ENCODE measurements at places on chromosomes 3 and 15.

- no peaks in the 10 kb centered on the region for H3K27me3 ChIP-seq
- peaks cover 10% of the 10 kb centered on the region for H3K4me1 ChIP-seq
- no peak overlapping the region for H3K4me3 ChIP-seq
Measured at GRCh38 chr3:31522152-31522551, 10.6 kb upstream of the STT3B start.

DNA sequence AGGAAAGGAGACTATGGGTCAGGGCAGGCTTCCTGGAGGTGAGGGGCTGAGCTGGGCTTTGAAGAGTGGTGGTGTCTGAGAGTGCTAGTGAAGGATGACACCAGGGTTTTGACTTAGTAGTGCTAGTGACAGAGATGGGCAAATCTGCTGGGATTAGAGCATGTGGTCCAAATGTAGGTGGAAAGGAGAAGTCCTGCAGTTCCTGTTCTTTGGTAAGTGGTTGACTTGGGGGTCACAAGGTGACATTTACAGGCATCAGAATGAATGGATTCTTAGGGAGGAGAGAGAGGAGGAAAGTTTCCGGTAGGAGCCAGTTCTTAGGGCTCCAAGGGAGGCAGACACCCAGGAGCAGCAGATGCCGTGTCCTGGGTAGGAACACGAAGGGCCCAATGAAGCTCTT, 796 bp upstream of the DOCK3 start:
- no peak overlapping the region for H3K27ac ChIP-seq
- no peaks in the 10 kb centered on the region for H3K36me3 ChIP-seq
- DNase-seq = no peak
- peaks cover 23% of the 10 kb centered on the region for H3K27me3 ChIP-seq
- no peak overlapping the region for H3K4me3 ChIP-seq
- peaks cover 15% of the 10 kb centered on the region for H3K4me1 ChIP-seq

- no peaks in the 10 kb centered on the region for H3K4me1 ChIP-seq
- no peak overlapping the region for H3K27ac ChIP-seq
- H3K36me3 ChIP-seq = no peaks in the 10 kb centered on the region
- no peak for DNase-seq
Measured at GRCh38 chr15:36364377-36364776, 215.0 kb upstream of the CDIN1 start.

- no peaks in the 10 kb centered on the region for H3K36me3 ChIP-seq
- no peaks in the 10 kb centered on the region for H3K4me1 ChIP-seq
Measured at GRCh38 chr3:100425316-100425715, 24.0 kb downstream of the LNP1 start.

DNA sequence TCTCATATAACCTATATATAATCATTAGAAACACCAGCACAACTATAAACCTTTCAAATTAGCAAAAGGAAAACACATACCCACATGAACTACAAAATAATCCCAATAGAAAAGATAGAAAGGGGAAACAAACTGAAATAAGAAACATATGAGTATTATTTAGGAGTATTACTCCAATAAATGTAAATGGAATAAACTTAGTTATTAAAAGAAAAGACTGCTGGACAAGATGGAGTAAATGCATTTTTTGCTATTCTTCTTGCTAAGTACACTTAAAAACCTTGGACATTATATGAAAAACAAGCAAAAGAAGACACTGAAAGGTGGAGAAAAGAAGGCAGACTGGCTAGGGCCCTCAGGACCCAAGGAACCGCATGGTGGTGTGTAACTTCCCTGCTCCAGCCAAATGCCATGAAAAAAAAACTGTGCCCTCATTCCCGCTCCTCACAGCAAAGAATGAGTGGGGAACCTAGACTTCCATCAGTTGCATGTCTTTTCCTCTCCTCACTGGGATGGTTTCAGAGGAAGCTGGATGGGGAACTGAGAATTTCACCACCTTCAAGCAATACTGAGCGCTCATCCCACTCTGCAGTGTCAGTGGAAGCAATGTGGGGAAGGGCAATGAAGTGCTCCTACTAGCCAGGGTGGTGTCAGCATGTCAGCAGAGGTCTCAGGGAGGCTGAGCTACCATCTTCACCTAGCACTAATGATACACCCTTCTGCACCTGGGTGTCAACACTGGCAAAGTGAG, 43.7 kb upstream of the ADAMTS17 start:
- H3K4me3 ChIP-seq = no peak overlapping the region
- DNase-seq = no peak
- H3K27ac ChIP-seq = no peak overlapping the region
- H3K27me3 ChIP-seq = no peaks in the 10 kb centered on the region
- no peaks in the 10 kb centered on the region for H3K36me3 ChIP-seq
- H3K4me1 ChIP-seq = no peaks in the 10 kb centered on the region

DNA sequence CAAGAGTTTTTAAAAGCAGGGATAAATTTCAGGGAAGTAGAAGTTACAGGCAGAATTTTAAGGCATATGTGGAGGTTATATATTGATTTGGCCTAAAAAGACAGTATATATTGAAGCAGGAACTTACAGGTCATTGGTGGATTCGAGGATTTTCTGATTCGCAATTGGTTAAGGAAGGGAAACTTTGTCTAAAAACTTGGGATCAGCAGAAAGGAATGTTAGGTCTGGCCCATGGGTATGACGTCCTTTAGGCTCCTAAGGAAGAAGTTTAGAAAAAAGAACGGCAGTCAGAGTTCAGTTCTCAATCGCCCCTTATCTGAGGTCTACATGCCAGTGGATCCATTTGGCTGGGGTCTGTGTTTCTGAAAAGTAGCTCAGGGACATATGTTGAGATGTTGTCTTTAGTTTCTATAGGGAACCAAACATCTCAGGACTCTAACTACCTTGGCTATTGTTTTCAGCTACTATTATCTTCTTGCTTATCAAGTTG, 33.2 kb upstream of the ACP3 start:
- no peaks in the 10 kb centered on the region for H3K36me3 ChIP-seq
- DNase-seq = no peak
- H3K27ac ChIP-seq = no peak overlapping the region

DNA sequence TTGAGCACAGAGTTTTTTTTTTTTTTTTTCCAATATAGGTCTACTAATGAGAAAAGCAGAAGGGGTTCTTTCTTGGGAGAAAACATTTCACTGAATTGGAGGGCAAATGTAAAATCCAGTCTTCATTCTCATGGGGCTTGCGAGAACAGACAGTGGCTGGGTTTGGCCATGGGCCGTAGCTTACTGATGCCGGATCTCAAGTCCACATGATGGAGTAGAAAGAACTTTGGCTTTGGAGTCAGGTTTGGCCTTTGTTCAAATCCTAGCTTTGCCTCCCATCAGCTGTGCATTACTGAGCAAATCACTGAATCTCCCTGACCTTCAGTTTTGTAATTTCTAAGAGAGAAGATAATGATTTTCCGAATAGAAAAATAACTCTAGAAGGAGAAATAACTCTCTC, 59.7 kb downstream of the LMCD1 start:
- no peak for DNase-seq
- no peak overlapping the region for H3K27ac ChIP-seq
- no peaks in the 10 kb centered on the region for H3K36me3 ChIP-seq
- no peaks in the 10 kb centered on the region for H3K4me1 ChIP-seq
- no peak overlapping the region for H3K4me3 ChIP-seq

DNA sequence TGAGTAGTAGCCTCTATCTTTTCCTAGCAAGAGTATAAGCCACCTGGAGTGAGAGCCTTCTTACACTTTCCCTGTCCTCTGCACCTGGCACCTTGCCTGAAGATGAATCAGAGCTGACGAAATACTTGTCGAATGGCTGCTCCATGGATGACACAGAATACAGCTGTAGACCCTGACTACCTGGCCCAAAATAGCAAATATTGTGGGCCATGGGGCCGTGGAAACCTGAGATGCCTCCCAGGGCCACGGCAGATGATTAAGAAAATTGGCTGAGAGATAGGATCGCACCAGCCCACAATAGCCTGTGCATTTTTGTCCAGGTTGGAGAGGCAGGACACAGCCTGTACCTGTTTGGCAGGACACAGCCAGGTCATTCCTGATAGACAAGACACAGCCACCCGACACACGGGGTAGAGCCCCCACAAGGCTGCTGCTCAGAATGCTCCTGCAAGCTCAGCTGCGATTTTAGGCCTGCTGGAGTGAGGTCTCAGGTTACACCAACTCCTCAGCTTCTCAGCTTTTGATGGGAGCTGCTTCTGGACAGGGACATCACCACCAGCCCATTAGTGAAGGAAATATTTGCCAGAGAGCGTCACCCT, 22.9 kb upstream of the TPM1 start:
- H3K27me3 ChIP-seq = no peaks in the 10 kb centered on the region
- H3K4me3 ChIP-seq = no peak overlapping the region
- H3K4me1 ChIP-seq = no peaks in the 10 kb centered on the region
- DNase-seq = no peak
- H3K27ac ChIP-seq = no peak overlapping the region

DNA sequence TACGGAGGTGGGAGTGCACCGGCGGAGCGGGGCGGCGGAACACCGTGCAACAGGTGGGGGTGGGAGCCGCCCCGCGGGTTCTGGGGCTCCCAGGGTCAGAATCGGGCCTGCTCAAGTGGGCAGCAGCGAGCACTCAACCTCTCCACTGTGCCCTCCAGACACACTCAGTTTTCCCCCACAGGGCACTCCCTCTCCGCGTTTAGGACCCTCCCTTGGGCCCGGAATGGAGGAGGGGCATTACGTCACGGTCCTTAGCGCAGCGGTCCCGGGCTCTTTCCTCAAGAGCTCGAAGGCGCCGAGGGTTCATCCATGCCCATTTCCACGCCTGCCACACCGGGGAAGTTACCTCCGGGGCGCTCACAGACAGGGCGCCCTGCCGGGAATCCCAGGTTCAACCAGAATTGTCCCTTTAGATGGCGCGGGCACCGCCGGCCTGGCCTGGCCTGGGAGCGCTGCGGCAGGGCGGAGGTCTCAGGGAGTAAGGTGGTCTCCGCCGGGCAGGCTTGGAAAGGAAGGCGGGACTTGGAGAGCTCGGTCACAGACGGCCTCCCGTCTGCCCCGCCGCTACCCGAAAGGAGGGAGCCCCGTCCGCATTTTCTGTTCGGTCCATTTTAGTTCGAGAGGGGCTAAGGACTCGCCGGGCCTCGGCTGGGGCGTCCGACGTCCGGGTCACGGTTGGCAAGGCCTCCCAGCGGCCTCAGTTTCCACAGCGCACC, 5.1 kb downstream of the RNU6-1 start:
- no peaks in the 10 kb centered on the region for H3K36me3 ChIP-seq
- peaks cover 46% of the 10 kb centered on the region for H3K4me1 ChIP-seq
- peak overlapping the region; percentile 54 for H3K4me3 ChIP-seq
- H3K27ac ChIP-seq = no peak overlapping the region

- no peak overlapping the region for H3K27ac ChIP-seq
- no peak for DNase-seq
- H3K27me3 ChIP-seq = no peaks in the 10 kb centered on the region
- no peak overlapping the region for H3K4me3 ChIP-seq
- no peaks in the 10 kb centered on the region for H3K4me1 ChIP-seq
Measured at GRCh38 chr15:65937054-65937453, 67.8 kb downstream of the RAB11A start.

DNA sequence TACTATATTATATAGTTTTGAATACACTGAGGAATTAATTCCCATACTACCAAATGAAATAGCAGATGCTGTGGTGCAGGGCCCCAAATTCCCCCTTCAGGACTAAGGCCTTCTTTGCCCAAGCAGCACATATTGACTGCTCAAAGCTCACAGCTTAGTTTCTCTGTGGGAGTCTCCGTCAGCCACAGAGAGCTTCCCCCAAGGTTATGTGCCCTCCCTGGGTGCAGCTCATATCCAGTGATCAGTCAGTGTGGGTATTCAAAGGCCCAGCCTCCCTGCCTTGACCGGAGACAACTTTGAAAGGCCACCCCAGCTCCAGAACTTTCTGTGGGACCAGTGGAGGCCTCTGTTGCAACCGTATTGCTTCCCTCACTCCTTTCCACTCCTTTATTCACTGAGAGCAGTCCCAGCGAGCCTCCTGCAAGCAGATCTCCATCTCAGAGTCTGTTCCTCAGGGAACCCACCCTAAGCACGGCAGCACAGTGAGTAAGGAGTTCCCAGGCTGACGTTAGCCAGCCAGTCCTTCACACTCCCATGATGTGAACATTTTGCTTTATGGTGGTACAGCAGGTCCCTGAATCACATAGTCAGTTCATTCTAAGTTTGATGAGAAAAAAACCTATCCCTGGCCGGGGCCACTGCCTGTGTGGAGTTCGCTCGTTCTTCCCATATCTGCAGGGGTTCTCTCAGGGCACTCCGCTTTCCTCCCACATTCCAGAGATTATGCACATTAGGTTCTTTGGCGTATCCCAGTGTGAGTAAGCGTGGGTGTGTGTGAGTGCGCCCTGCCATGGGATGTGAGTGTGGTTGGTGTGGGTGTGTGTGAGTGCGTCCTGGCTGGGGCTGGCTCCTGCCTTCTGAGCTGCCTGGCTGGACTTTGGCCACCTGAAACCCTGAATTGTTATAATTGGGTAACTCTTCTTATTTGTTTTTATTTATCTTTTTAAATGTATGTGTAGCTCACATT, 64.4 kb upstream of the PPARG start:
- H3K4me1 ChIP-seq = no peaks in the 10 kb centered on the region
- H3K36me3 ChIP-seq = no peaks in the 10 kb centered on the region
- no peak overlapping the region for H3K27ac ChIP-seq

DNA sequence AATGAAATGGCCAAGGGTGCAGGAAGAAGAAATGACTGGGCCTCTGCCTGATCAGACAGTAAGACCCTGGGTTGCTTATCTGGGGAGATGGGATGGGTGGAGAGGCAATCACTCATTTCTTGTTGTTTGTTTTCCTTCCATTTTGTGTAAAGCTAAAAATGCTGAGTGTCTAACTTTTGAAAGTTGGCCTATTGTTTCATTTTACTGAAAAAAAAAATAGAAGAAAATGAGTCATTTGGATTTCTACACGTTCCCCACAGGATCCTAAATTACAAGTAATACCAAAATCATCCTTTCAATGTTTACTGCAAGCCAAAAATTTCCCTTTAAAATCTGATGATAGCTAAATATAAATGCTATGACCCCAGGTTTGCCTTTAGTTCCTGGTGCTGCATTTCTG, 30.6 kb downstream of the PTX3 start:
- H3K4me3 ChIP-seq = no peak overlapping the region
- no peaks in the 10 kb centered on the region for H3K4me1 ChIP-seq
- no peaks in the 10 kb centered on the region for H3K36me3 ChIP-seq

DNA sequence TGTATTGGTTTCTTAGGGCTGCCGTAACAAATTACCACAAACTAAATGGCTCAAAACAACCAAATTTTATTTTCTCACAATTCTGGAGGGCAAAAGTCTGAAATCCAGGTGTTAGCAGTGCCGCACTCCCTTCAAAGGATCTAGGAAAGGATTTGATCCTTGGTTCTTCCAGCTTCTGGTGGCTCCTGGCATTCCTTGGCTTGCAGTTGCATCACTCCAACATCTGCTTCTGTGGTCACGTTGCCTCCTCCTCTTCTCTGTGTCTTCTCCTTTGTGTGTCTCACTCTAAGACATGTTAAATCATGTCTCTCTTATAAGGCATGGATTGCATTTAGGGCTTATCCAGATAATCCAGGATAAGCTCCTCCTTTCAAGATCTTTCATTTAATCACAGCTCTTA, 262.2 kb downstream of the MEX3B start:
- H3K4me3 ChIP-seq = no peak overlapping the region
- no peak overlapping the region for H3K27ac ChIP-seq
- H3K36me3 ChIP-seq = no peaks in the 10 kb centered on the region
- no peaks in the 10 kb centered on the region for H3K27me3 ChIP-seq
- H3K4me1 ChIP-seq = no peaks in the 10 kb centered on the region
- DNase-seq = no peak

Data from CD8-positive, alpha-beta memory T cell (primary cell).